NCI-H1417 treated with DMSO at 0.1 percent for 48 hours (cell line): ENCODE measurements at places on chromosomes 4 and X.

- no peak for DNase-seq
These were observed 40.2 kb downstream of the SH3KBP1 start for GRCh38 chrX:19846995-19847790.

DNA sequence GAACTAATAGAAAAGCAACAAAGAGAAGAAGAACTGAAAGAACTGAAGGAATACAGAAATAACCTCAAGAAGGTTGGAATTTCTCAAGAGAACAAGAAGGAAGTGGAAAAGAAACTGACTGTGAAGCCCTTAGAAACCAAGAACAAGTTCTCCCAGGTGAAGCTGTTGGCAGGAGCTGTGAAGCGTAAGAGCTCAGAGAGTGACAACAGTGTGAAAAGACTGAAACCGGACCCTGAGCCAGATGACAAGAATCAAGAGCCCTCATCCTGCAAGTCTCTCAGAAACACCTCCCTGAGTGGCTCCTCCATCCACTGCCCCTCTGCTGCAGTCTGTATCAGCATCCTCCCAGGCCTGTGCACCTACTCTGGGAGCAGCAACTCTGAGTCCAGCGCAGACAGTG lies 8.4 kb upstream of the FHDC1 start:
- DNase-seq: no peak

DNA sequence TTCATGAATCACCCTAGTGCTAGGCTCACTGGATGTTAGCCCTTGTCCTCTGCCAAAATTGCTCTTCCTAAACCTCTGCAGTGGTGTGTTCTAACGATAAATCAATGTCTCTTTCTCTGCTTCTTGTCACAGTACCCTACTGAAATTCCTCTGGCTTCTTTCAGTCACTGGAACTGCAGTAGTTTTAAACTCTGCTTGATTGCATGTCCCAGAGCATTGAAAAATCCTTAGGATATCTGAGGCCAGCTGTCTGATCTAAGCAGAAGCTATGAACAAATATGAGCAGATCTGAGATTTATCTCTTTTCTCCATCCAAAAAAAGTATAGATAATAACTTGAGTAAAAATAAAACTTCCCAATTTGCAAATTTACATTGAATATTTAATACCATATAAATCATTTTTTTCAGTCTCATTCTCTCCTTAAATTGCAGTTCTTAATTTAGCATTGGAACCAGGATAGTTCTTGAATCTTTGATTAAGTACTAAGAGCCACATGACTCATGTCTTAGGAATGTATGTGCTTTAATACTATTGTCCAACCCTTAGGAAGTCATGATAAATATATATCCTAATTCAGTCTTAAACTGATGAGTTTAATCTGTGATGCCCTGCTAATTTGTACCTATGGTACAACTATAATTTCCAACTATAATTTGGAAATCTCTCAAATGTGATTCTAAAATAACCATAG lies 169.7 kb downstream of the PDHA2 start:
- no peak for DNase-seq

DNA sequence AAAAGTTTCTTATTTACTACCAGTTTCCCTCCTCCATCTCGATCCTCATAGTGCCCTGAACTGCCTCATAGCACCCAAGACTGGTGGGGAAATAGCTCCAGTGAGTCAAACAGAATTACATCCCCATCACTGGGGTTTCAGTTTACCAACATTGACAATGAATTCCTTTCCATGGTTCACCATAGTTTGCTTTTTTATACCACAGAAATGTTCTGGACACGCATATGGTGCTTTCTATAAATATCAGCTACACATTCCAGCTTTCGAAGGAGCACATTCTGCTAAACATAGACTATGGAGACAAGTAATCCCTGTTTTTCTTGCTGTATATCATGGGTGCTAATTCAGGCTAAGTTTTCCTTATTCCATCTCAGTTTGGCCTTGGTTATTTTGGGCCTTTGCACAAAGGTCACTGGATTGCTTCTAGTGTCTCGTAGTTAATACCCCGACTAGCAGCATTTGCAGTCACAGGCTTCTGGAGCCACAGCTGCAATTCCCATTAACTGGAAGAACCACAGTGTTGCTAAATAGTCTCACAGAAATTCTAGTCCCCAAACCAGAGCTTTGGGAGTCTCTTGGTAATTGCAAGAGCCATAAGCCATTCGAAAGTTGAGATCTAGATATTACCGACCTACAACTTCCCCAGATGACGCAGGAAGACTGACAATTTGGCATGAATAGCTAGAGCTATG lies 53.4 kb upstream of the TRPC3 start:
- DNase-seq: no peak

- DNase-seq: no peak
These were observed 21.9 kb downstream of the ERCC6L start for GRCh38 chrX:72216973-72217372.

DNA sequence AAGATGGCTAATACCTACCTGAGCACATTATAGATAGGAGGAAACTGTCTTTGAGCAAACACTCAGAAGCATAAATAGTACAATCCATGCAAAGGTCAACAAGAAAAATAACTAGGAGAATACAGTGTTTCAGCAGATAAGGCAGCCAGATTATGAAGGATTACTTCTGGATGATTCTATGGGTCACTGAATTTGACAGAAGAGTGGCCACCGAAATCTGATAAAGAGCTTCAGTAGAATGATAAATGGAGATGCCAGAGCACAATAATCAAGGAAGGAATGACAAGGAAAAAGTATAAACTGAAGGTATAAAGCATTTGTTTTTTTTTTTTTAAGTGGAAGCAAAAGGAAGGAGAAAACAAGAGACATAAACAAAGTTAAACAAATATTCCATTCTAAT lies 58.7 kb downstream of the ELF2 start:
- DNase-seq: no peak

- DNase-seq: no peak
These were observed 60.8 kb downstream of the HCCS start for GRCh38 chrX:11171956-11172355.
